ENCODE measurements at places on chromosomes 12 and 14.

- DNase-seq = no peak
These were observed 35.3 kb downstream of the PSMC1 start for GRCh38 chr14:90291699-90292098.

GRCh38 chr14:43407706-43408105 lies 1099.4 kb downstream of the FSCB start:
- no peak for DNase-seq

- no peak for DNase-seq
These were observed 40.7 kb downstream of the CORO1C start for GRCh38 chr12:108690542-108691174.

DNA sequence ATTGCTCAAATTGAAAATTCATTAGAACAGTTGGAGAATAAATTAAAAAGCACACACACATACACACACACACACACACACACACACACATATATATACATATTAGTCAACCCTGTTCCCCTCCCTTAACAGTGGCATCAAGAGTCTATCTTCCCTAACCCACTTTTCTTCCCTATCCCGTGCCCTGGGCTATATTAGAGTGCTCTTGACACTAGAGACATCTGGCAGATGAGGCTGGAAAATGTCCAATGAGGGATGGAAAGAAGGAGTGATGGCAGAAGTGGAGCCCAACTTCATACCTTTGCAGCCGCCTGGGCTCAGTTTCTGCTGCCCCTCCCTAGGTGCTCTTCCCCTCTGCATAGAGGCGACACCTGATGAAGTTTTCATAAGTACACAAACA lies 172.4 kb upstream of the NUDT4 start:
- DNase-seq = no peak

GRCh38 chr14:97916669-97917568 lies 1119.7 kb downstream of the VRK1 start:
- DNase-seq = no peak

DNA sequence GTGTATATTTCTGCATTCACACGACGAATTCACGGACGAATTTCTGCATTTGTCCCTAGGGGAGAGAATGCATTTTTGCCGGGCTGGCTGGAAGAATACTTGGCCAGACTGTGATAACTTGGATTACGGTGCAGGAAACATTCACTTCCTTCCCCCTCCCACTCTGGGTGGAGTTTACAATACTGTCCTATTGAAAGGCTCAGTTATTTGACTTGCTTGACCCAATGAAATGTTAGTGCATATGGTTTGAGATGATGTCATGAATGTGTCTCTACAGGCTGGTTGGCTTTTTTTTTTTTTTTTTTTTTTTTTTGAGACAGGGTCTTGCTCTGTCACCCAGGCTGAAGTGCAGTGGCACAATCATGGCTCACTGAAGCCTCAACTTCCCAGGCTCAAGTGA lies 90.7 kb upstream of the NOS1 start:
- no peak for DNase-seq

GRCh38 chr12:42237853-42238239 lies 202 bp downstream of the YAF2 start:
- DNase-seq = no peak

DNA sequence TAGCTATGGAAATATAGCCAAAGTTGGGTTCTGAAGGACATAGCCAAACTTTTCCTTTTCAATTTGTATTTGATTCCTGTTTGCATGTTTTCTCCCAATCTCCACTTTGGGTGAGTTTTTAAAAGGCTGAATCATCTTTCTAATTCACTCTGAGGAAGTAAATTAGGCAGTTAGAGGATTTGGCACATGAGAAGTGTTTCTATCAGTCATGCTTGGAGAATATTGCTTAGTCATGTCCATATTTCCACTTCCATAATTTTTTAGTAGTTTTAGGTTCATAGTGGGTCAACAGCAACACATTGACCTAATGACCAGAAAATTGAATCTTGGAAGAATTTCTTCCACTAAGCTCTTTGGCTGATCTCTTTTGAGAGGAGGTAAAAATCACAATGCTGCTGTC lies 21.8 kb downstream of the IRAK3 start:
- DNase-seq = no peak
